ENCODE measurements at places on chromosomes 11 and 22.
A peak's percentile ranks its signal among the peaks of the same experiment; 100 is the strongest.

DNA sequence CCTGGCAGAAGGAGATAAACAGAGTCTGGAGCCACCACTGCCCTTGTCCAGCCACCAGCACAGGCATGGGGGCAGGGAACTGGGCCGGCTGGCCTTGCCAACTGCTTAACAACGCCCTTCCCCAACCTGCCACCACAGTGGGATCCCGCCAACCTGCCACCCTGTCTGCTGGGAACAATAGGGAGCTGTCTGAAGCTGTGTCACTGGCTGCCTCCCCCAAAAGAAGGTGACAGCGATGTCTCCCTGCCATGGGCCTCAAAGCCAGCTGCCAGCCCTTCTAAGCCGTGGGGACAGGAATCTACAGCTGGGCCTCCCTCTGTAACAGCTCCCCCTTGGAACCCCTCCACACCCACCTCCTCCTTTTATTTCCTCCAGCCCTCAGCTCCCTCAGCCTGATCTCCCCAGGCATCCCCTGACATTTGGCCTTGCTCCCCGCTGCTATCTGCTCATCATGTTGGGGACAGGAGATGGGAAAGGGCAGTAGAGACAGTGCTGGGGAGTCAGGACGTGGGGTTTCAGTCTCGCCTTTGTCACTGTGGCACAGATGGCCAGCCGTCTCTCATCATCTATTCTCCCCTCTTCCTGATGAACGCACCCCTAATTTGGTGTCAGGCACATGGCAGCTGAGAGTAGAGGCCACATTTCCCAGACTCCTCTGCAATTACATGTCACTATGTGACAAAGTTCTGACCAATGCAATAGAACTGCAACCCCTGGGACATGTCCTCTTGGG lies 51.3 kb upstream of the PRDM11 start:
- no peak for DNase-seq

GRCh38 chr11:118914178-118914918 lies 11.4 kb downstream of the BCL9L start:
- DNase-seq, result no peak

GRCh38 chr11:121274332-121274991 lies 18.1 kb upstream of the SC5D start:
- no peak for DNase-seq

GRCh38 chr11:37230865-37231264 lies 632.8 kb upstream of the RAG2 start:
- DNase-seq, result no peak

- peak; percentile 83 for DNase-seq
Observed at GRCh38 chr11:62680825-62681240, 2.0 kb upstream of the UBXN1 start.

DNA sequence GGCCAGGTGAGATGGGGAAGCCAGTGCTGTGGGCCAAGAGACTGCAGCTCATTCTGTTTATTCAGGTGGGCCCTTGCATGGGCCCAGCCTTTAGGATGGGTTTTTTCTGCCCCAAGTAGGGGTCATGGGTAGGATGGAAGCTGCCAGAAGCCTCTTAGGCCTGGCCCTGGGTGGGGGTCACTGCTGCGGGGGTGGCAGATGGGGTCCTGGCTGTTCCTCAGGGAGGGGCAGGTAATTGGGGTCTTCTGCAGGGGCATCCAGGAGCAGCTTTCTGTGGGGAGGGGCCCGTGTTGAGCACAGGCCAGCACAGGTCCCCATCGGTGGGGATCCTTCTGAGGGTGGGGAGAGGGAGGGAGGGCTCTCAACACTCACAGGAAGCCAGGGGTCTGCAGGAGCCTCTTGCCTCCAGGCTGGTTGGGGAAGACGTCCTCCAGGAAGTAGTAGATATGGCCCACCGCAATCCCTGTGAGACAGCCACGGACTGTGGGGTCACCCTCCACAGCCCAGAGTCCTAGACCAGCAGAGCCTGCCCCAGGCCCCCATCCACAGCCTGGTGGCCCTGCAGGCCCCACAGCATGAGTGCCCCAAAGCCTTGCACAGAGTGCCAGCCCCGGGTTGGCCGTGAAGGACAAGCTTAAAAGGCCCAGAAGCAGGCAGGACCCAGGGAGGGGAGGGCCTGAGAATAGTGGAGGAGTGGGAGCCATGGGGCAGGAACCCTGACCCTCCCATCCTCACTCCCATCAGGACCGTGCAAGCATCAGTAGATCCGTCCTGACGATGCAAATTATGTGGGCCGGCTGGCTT lies 1.9 kb downstream of the DERL3 start:
- no peak for DNase-seq

GRCh38 chr11:21794306-21794705 lies 398.6 kb upstream of the ANO5 start:
- no peak for DNase-seq

GRCh38 chr22:46701262-46701661 lies 36.8 kb downstream of the CERK start:
- DNase-seq, result no peak

DNA sequence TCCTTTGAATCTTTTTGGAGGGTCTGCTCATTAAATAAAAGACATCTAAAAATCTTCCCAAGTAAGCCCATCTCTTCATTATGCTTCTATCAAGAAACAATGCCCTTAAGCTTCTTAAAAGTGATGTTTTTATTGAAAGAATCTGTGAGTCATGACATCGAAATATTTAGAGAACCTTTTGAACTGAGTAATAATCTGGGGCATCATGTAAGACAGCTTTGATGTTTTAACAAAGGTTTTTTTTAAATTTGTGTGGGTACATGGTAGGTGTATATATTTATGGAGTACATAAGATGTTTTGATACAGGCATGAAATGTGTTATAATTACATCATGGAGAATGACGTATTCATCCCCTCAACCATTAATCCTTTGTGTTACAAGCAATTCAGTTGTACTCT lies 46.8 kb downstream of the PLAAT5 start:
- no peak for DNase-seq

GRCh38 chr11:15621565-15621964 lies 506.8 kb downstream of the INSC start:
- no peak for DNase-seq

DNA sequence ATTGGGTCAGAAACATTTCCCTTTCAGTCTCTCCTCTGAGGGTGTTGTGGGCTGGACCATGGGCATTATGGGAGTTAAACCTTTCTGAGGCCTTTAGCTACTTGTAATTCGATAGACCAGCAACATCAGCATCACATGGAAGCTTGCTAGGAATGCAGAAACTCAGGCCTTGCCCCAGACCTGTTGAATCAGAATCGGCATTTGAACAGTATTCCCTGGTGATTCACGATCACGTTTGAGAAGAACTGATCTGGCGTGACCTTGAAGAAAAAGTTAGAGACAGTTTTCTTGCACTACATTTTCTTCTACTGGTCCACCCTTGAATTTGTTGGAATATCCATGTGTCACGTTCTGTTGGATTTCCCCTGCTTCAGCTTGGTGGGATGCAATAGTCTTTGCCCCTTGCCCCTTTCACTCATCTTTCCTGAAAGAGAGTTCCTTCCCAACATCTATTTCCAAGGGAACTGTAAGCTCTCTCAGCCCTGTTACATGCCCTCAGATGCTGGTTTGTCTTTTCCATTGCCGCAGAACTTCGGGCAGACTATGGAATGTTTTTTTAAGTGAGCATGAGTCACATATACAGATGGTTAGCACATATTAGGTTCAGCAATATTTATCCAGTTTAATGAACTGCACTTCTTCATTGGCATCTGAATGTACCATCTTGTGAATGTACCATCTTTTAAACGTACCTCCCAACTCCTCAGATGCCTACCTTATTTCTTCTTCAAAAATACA lies 23.9 kb downstream of the EHF start:
- no peak for DNase-seq

- no peak for DNase-seq
Observed at GRCh38 chr11:117546431-117547194, 219.0 kb downstream of the CEP164 start.

GRCh38 chr22:26453216-26453615 lies 24.2 kb downstream of the ASPHD2 start:
- DNase-seq, result no peak

GRCh38 chr11:1570001-1570453 lies 2.0 kb downstream of the DUSP8 start:
- DNase-seq, result no peak

DNA sequence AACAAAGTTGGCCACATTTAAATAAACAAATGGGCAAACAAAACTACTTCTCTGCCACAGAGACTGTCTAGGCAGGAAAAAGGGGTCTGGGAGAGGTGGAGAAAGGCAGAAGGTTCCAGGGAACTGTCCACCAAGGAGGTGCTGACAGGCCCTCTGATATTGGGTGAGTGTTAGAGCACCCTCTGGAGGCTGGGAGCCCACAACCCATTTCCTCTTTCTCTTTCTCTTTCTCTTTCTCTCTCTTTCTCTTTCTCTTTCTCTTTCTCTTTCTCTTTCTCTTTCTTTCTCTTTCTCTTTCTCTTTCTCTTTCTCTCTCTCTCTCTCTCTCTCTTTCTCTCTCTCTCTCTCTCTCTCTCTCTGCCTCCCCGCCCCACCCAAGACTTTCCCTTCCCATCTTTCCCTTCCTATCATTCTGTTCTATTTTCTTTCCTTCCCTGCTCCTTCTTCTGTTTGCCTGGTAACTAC lies 912.8 kb downstream of the DLG2 start:
- peak; percentile 72 for DNase-seq

DNA sequence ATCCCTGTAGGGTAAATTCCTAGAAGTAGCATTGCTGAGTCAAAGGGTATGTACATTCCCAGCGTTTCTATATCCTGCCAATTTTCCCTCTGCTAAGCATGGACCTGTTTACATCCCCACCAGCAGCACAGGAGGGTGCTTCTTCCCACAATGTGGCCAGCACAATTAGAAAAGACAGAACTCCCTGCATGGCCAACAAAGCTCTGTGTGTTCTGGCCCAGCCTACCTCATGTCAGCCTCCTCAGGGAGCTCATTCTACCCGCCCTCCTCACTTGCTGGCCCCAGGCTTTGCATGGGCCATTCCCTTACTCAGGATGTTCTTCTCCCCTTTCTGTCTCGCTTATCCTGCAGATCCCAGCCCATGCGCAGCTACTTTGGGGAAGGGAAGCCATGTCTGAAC lies 186.1 kb downstream of the DSCAML1 start:
- DNase-seq, result no peak

DNA sequence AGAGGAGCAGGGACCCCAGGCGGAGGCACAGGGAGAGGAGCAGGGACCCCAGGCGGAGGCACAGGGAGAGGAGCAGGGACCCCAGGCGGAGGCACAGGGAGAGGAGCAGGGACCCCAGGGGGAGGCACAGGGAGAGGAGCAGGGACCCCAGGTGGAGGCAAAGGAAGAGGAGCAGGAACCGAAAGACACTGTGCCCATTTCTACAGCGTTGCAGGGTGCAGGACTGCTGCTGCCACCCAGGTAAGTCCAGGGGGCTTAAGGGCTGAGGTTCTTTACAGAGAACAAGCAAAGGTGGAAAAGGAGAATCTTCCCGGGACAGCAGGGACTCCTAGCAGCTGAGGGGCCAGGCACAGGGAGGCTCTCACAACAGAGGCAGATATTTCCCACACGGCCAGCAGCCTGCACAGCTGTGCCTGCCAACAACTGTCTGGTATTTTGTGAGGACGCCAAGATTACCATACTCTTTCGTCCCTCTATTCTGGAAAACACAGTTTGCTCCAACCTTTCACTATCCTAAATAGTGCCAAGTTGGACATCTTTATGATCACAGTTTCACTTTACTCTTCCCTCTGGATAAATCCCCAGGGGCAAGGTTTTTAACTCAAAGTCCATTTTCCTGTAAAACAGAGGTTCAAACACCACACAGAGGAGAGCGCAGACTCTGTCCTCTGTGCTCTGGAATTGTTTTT lies 39.4 kb downstream of the SHANK2 start:
- DNase-seq, result no peak

GRCh38 chr11:1916132-1916985 lies 3.1 kb upstream of the TNNT3 start:
- DNase-seq, result no peak

DNA sequence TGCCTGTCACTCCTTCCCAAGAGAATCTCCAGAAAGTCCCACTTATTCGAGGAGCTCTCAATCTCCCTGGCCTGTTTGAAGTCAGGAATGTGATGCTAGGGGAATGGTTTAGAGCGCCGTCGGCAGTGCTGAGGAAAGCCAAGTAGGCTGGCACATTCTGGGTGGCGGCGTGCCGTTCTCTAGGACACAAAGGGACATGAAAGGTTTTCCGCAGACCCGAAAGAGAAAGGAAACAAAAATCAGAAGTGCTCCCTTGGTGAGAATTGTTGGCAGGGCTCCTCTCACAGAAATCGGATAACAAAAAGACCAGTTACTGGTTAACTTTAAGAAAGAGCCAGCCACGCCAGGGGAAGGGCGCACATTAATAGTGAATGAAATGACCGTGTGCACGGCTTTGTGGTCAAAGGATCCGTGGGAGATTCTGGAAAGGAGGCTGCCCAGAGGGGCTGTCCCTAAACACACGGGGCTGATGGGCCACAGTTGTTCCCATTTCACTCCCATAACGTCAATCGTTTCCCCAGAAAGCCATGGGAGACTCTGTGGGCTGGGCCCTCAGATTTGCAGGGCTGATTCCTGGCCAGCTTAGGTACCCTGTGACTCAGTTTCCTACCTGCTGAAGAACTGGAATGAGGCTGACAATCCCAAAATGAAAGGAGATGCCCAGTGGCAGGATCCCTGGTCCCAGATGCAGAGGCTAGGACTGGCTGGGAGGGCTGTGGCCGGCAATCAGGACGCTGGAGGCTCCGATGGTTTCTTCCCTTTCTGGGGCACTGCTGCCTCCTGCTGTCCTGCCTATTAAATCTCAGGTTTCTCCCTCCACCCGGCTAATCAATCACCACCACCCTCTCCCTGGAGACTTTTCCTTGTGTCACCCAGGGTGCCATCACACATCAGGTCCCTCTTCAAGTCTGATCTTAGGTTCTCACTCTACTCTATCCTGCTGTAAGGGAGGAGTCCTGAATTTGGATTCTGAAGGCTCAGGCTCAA lies 82.3 kb downstream of the RCN1 start:
- DNase-seq, result peak; percentile 46

DNA sequence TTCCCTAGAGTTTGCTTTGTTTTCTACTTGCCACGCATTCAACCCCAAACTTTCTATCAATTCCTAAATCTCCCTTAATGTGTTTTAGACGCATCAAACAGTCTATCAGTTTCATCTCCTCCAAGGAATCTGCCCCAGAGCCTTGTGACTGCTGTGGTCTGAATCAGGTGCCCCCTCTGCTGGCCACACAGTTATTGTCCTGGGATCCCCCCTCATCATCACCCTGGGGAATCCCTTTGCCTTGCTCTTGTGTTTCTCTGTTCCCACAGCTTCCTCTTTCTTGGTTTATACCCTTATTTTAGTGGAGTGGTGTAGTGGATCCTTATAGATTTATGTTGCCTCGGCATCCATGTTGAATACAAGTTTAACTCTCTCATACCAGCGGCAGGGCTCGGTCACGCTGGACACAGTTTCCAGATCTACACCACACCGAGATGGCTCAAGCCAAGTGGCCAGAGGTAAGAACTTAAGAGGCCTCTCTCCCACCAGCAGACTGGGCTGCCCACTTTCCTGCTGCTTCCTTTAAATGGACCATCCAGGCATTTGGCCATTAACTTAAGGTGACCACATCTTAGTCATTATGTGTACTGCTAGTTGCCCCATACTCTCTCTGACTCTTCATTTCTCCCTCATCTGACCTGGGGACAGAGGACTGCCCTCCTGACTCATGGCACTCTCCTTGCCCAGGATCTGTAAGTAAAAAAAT lies 8.2 kb downstream of the UPB1 start:
- peak; percentile 96 for DNase-seq
